ENCODE measurements at places on chromosomes 11 and 22.

- DNase-seq = peak; percentile 45
These were observed 32.6 kb upstream of the TOLLIP start for GRCh38 chr11:1341928-1342524.

- peak; percentile 87 for DNase-seq
These were observed 71.5 kb upstream of the RAB38 start for GRCh38 chr11:88246696-88247095.

DNA sequence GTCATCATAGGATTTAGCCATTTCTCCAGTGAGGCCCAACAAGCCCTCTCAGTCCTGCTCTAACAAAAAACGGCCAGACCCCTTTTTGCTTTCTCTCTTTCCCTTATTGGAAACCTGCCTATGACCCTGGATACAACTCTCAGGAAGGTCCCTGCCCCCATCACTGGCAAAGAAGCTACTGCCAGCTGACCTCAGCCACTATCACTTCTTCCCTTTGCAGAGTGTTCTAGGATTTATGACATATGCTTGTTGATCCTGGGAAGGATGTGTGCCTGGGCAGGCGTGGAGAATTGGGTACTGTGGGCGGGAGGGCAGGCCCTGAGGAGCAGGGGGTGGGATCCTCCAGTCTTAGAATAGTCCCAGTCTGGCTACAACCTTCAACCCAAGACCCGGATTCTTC is 7.5 kb downstream of the PGAP2 start:
- DNase-seq = no peak

- DNase-seq = no peak
These were observed 99.8 kb downstream of the STIM1 start for GRCh38 chr11:3955299-3955665.

DNA sequence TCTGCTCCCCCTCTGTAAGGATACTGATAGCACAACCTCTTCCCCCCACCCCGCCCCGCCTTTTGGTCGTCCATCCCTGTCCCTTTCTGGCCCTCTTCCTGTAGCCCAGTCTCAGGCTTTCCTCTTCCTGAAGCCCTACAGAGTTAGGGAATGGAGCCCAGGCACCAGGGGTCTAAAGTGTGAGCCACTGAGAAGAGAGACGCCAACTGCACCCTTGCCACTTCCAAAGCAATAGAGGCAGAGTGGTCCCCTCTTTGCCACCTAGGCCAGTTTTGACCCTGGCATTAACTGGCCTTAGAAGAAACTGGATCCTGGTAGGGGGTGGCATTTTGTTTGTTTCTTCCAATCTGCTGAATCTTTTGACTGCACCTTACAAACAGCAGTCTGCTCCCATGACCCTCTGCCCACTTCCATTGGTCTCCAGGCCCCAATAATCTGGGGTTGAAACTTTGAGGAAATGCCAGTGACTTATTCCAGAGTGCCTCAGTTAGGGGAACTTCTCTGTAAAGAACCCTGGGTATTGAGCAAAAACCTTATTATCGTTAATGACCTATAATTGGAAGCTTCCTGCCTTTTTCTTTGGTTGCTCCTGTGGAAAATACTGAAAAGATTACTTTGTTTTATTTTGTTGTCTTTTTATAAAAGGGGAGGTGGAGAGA is 9.7 kb upstream of the GRK2 start:
- no peak for DNase-seq

GRCh38 chr22:45832180-45832579 is 144.8 kb downstream of the WNT7B start:
- DNase-seq = no peak

GRCh38 chr11:37755521-37755920 is 1157.5 kb upstream of the RAG2 start:
- DNase-seq = no peak

DNA sequence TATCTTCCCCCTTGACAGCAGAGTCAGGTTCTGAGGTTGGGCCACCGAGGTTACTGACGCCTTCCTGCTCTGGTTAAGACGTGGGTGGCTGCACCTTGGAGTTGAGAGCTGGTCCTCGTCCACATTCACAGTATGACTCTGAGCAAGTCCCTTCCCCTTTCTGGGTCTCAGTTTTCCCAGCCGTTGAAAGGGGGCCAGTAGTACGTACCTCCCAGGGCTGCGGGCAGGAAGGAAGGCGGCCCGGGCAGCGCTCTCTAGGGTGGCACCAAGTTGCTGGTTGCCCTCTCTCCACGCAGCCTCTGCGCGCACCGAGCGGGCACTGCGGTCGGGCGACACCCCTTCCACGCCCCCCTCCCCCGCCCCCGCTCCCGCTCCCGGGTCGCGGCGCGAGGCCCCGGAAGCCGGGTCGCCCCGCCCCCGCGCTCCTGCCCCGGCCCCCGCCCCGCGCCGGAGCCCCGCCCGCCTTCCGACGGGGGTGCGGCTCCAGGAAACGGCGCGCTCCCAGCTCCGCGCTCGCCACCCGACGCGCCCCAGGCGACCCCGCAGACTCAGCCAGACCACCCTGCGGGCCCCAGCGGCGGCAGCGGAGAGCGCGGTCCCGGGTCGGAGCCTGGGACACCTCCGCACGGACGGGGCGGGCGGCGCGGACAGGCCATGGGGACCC is at the start of gene EHBP1L1:
Gene EHBP1L1 (plus strand): TSS at position 486 of the 664 bp plus-strand sequence. CDS start 250 bp downstream, outside the sequence.
- DNase-seq = peak; percentile 87

DNA sequence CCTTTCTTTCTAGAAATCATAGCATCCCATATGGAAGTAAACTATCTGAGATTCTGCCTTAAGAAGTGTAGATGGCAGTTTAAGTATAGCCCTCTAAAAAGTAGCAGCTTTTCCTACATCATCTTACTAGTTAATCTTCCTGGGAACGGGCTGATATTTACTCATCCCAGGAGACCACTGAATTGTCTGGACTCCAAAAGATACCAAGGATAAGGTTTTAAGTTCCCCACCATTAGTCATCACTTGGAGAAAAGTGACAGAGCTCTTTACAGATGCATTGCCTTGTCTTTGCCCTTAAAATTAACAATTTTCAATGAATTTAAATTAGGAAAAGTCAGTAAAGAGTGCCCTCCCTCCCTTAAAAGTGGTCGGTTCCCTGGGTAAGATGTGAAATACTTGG is 129.5 kb downstream of the MAML2 start:
- peak; percentile 26 for DNase-seq

DNA sequence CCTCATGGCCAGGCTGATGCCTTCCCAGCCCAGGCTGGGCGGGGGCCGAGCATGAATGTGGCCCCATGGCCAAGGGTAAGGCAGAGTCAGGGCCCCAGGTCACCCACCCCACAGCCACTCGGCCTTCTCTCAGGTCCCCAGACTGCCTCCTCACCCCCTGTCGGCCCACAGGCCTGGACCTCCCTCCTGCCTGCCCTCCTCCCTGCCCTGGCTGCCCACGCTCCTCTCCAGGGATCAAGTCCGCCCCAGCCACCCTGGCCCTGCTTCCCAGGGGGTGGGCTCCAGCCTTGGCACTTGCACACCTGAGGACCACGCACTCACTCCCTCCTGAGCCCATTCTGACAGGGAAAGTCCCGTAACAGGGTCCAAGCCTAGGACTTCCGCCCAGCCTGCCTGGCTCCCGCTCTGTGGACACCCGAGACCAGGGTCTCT is 37.8 kb upstream of the TH start:
- DNase-seq = no peak

DNA sequence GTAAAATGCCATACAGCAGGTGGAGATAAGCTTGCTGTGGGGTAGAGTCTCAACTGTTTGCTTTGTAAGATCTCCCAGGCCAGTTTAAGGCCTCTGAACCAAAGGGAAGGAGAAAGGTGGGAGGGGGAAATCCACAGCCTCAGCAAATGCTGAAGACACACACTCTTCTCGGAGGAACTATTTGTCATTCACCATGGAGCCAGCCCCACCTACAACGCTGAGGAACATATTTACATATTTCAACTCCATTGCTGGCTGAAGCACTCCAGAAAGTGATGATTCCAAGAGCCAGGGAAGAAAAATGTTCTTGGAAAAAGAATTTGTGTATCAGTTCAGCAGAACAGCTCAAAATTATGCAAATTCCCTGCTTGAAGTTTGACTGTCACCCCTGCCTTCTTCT is 6.5 kb downstream of the TENM4 start:
- DNase-seq = no peak

- no peak for DNase-seq
These were observed 6.7 kb upstream of the PPARA start for GRCh38 chr22:46143491-46144147.

Measured in AG20443 (cell line).